ENCODE measurements at places on chromosomes 5 and 9.

DNA sequence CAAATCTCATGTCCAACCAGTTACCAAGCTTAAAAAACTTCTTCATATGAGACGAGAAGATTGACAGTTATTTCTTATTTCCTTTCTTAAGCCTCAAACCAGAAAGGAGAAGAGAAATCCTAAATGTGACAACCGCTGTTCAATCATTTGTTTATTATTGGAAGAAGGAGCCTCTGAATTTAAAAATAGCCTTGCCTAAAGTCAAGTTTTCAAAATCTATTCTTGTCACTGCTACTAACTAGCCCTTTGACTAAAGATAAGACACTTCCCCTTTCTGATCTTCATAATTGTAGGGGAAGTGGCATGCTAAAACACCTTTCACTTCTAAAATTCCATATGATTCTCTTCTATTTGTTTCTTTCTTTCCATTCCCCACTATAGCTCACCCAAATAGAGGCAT, 106.2 kb upstream of the EMB start:
- DNase-seq: no peak

DNA sequence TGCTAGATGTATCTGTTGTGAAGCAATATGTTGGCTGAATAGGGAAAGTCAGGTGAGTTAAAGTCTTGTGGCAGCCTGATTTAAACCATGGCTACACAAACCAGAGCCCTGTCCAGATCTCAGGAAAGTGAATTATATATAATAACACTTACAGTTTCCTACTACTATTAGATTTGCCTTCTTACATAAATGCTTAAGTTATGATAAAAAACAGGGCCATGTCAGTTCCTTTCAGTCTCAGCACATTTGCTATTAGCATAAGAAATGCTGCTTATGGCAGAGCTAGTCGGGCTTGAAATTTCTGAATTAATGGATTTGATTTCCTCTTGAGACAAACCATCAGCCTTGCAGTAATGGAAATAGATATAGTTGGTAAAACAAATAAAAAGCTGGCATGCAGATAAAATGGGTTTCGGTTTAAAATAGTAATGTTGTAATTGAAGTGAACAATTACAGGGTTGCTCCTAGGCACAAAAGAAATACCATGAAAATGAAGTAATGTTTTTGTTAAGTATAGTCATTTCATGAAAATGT, 664.2 kb upstream of the ZNF608 start:
- DNase-seq: no peak

GRCh38 chr5:132392411-132392810, 22.9 kb downstream of the SLC22A5 start:
- DNase-seq: no peak

DNA sequence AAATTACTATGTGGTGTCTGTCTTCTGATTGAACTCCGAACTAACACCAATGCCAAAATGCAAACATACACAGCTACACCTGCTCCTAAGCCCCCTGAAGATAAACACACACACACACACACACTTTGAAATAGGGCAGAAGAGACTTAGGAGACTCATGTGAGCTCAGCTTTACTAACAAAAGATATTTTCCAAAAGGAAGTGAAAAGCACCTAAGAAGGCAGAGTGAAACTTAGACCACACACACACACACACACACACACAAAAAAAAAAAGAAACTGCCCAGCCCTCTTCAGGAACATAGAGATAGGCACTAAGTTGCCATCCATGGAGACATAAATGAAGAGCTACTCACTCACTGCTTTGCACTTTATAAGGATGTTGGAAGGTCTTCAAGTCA, 45.2 kb upstream of the APC start:
- DNase-seq: no peak

DNA sequence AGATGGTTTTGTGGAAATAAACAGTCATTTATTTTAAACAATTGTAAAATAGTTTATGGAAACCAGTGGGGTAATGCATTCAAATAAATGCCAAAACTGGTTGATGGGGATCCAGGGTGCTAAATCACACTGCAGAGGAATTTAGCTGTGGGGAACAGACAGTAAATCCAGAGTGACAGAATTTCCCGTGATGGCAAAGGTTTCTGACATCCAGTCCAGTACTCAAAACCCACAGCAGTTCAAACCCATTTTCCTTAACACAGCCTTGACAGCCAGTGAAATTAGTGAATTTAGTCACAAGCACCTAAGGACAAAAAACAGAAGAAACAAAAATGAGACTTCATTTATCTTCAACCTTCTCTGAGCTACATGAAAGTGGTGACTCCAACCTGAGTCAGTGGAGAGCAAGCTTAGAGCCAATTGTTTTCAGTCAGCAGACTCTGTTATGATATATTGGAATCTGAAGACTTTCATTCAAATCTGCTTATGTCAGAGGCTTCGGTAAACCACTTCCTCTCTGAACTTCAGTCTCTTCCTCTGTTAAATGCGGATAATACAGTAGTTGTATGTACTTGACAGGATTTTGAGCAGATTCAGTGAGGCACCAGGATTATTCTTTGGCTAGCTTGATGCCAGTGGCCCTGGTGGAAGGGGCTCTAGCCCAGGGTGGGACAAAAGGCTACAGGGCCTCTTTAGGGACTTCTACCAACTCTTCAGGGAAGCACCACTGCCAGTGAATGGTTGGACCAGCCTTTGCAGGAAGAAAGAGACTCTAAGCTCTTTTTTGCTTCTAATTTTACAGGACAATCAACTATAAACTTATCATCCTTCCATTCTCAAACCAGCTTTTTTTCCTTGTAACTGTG, 185.3 kb downstream of the MAPKAP1 start:
- DNase-seq: no peak

DNA sequence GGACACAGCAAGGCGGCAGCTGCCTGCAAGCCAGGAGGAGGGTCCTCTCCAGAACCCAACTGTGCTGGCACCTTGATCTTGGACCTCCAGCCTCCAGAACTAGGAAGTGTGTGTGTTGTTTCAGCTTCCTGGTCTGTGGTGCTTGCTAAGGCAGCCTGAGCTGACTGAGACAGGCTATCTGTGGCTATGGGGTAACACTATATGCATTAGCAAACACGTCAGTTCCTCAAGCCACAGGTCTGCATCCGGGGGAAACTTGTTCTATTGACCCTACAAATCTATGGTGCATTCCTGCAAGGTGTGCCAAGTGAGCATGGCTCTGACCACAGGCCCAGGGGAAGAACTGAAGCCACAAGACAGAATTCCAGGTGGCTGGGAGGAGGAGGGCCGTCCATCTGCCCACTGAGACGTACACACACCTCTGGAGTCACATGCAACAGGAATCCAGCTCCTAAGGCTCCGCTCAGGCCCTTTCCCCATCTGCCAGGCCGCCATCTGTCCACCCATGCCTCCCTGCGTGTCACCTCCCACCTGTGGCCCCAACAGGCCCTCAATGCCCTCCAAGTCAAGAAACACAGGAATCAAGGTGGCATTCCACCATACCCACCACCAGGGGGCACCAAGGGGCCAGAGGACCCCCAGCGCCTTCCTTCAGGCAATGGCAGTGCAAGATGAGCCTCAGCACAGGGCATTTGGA, 174.9 kb downstream of the ROR2 start:
- peak; percentile 38 for DNase-seq

DNA sequence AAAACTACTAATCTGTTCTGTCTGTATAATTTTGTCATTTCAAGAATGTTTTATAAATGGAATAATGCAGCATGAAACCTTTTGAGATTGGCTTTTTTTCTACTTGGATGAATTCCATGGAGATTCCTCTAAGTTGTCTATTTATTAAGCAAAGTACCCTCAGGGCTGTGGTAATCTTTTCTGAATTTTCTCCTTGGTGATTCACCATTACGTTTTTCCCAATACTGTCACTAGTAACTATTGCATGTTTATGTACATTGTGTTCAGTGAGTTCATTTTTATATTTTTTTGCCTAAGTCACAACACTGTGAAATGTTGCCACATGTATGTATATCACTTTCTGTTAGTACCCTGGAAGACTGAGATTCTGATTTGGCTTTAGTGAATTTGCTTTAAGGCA, 177.0 kb upstream of the GRIN3A start:
- DNase-seq: no peak

DNA sequence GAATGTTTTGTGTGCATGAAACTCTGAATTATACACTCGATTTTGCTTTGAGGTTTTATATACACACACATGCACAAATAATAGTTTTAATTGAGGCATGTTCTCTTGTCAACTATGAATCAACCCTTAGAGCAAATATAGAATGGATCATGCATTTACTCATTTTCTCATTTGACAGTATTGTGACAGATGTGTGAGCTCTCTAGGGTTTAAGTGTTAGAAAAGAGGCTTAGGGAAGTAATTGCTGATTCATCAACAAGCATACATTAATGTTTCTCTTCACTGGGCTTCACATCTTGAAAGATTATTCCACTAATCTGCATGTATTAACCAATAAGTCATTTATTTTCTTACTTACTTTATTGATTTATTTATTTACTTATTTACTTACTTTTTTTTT, 1356.8 kb upstream of the ACO1 start:
- no peak for DNase-seq

- DNase-seq: no peak
Measured at GRCh38 chr9:108687006-108687987, 168.5 kb downstream of the ACTL7B start.

DNA sequence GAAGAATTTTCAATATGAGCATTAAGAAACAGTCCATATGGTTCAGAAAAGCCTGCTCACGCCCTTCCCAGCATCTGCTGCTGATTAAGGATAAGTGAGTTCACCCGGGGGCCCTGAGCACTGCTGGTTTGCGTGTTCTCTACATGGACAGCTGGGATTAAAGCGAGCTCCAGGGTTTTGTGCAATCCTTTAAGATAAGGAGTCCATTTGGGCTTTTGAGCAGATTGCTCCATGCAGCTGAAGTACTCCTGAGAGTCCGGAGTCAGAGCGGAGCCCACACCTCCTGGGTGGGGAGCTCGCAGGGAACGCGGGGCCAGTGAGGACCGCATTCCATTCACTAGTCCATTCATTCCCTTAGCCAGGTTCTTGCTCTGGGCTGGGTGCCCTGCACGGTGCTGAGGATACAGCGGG, 149.3 kb upstream of the COL5A1 start:
- no peak for DNase-seq

DNA sequence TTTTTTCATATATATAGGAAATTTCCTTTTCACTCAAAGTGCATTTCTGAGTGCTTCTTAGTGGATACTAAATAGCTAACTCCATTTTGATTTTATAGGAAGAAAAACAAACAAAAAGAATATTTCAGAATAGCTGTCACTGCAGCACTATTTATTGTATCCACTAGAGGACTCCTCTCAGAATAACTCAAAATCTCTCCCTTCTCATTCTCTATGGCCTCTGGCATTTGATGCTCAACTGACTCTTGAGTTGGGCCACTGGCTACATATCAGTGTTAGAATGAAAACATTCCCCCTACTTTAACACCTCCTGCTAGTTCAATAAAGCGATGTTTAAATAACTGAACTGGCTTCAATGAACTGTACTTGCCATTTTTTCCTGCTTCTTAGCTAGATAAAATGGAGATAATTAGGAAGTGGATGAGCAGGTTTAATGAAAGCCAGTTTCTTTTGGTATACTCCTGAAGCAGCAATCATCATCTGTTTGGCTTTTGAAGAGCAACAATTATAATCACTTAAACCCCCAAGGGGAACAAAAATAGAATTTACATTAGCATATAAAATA, 16.6 kb upstream of the ELAVL2 start:
- no peak for DNase-seq

DNA sequence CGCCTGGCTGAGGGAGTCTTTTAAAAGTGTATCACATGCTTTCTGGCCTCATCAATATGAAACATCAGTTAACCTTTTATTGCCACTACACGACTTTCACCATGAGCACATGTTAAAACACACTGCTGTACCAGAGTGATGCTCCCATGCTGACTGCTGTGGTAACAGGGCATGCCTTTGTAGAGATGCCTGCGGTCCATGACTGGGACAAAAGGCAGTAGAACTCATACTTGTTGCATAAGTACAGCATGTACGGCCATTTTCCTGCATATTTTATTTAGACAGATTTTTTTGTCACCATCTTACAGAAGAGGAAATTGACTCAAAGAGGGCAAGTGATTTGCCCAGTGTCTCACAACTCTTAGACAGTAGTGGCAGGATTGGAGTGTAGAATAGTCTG, 105.7 kb upstream of the ADAMTSL1 start:
- DNase-seq: no peak

DNA sequence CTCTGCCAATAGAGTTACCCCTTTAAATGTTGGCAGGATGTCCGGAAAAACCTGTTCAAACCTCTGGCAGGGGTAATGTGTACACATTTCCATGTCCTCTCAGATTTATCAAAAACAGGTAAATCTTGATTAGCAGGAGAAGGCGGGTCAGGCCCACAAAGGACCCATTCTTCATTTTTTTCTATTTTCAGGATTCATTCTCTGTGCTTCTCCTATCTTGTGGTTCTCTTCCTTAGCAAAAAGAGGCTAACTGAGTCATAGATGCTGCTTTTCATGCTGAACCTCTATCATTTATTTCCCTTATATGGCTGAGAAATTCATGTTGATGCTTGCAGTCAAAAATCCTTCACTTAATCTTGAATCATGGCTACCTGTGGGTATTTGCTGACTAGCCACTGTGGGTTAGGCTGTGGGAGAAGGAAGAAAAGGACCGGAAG, 112.7 kb upstream of the IQGAP2 start:
- no peak for DNase-seq

DNA sequence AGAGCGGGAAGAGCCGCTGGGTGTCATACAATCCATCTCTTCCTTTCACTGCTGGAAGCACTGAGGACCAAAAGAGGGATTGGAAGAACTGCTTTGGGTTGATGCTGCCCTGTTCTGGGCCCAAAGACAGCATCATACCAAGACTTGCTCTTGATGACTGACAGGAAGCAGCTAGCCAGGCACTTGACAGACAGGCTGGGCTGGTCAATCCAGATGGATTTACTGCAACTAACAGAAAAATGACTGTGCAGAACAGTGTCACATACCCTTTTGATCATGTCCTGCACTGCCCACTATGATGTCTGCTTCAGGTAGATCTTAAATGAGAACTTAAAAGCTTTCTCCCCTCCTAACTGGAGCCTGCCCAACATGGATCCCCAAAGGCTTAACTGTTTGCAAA, 157.6 kb downstream of the CRB2 start:
- no peak for DNase-seq

- no peak for DNase-seq
Measured at GRCh38 chr5:68134033-68134668, 81.4 kb upstream of the PIK3R1 start.

DNA sequence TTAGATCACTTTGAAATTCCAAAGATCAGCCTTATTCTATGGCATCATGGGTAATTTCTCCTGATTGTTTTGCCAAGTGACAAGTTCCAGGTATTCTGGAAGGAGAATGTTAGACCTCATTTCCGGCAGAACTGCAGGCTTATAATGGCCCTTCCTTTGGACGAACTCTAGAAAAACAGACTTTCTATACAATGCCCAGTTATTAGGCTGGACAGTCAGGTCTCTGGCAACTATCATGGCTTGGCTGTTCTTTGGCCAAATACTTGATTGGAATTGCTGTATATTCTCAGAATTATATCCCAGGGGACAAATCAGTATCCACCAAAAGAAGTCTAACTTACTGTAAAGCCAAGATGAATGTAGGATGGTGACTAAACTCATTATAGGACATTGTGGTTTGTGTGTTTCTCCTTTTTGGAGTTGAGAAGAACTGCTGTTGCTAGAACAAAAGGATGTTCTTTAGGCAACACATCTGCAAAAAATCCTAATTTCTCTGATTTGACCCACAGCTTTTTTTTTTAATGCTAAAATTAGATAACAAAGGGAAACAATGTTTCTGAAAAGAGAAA, 69.0 kb downstream of the ADAMTSL1 start:
- no peak for DNase-seq
